ENCODE measurements at places on chromosomes 11 and 22.

DNA sequence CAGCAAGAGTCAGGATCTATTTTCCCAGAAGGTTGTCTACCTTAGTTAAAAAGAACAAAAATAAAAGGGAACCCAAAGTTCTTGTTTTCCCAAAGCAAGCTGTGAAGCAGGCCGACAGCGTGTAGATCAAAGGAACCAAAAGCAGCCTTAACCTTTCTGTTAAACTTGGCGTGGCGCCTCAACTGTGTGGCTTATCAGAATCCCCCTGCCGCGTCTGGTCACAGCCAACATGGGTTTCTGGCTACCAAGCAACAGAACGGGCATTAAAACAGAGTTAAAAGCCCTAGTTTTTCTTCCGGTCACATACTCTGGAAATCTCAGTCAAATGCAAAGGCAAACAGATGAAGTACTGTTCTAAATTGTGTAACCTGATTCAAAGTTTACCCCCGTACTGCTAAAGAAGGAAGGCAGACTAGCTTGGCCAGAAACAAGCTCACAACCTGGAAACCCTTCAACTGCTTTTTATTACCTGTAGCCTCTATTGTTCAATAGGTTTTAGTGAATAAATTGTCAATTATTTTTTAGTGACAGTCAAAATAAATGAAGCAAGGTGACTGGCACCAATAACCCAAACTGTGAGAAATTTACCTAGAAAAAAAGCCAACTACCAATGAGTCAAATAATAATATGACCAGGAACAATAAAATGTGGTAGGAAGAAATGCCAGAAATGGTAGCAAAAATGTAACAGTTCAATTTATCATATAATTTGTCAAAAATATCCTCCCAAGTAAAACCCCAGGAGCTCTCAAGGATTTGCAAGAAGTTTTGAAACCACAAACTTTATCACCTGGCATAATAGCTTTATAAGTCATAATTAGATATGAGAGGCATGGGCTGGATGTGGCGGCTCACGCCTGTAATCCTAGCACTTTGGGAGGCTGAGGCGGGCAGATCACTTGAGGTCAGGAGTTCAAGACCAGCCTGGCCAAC, 21.4 kb downstream of the CHKA start:
- H3K36me3 ChIP-seq, result no peaks in the 10 kb centered on the region
- H3K4me1 ChIP-seq, result no peaks in the 10 kb centered on the region
- H3K27ac ChIP-seq, result no peak overlapping the region
- DNase-seq, result no peak
- H3K27me3 ChIP-seq, result no peaks in the 10 kb centered on the region

- no peak for DNase-seq
- no peaks in the 10 kb centered on the region for H3K4me1 ChIP-seq
- no peak overlapping the region for H3K27ac ChIP-seq
These were observed 453.0 kb upstream of the LUZP2 start for GRCh38 chr11:24043842-24044241.

GRCh38 chr11:18761741-18762140, 29.9 kb downstream of the PTPN5 start:
- no peaks in the 10 kb centered on the region for H3K36me3 ChIP-seq
- no peak overlapping the region for H3K27ac ChIP-seq
- H3K27me3 ChIP-seq, result no peaks in the 10 kb centered on the region
- no peak overlapping the region for H3K4me3 ChIP-seq
- no peaks in the 10 kb centered on the region for H3K4me1 ChIP-seq

- H3K27ac ChIP-seq, result no peak overlapping the region
- no peaks in the 10 kb centered on the region for H3K27me3 ChIP-seq
- H3K36me3 ChIP-seq, result no peaks in the 10 kb centered on the region
These were observed 61.1 kb downstream of the ST3GAL4 start for GRCh38 chr11:126416542-126417090.

- no peak overlapping the region for H3K27ac ChIP-seq
- H3K4me1 ChIP-seq, result peaks cover 38% of the 10 kb centered on the region
- no peaks in the 10 kb centered on the region for H3K27me3 ChIP-seq
- no peak overlapping the region for H3K4me3 ChIP-seq
- no peak for DNase-seq
These were observed 6.0 kb downstream of the CSNK1E start for GRCh38 chr22:38311323-38311620.

GRCh38 chr11:64569300-64569970, 21.6 kb upstream of the SLC22A12 start:
- H3K36me3 ChIP-seq, result no peaks in the 10 kb centered on the region
- H3K4me3 ChIP-seq, result no peak overlapping the region
- H3K27ac ChIP-seq, result no peak overlapping the region
- no peaks in the 10 kb centered on the region for H3K4me1 ChIP-seq

GRCh38 chr22:47565607-47566006, 803.2 kb downstream of the TBC1D22A start:
- no peaks in the 10 kb centered on the region for H3K36me3 ChIP-seq
- H3K27ac ChIP-seq, result no peak overlapping the region
- H3K4me1 ChIP-seq, result no peaks in the 10 kb centered on the region
- H3K4me3 ChIP-seq, result no peak overlapping the region
- no peak for DNase-seq

- peaks cover 65% of the 10 kb centered on the region for H3K36me3 ChIP-seq
- H3K4me1 ChIP-seq, result peaks cover 17% of the 10 kb centered on the region
- H3K4me3 ChIP-seq, result no peak overlapping the region
- H3K27me3 ChIP-seq, result no peaks in the 10 kb centered on the region
- H3K27ac ChIP-seq, result no peak overlapping the region
- no peak for DNase-seq
These were observed 7.0 kb downstream of the MAP3K11 start for GRCh38 chr11:65606876-65607613.

GRCh38 chr11:81237139-81237538, 1496.5 kb downstream of the FAM181B start:
- no peaks in the 10 kb centered on the region for H3K27me3 ChIP-seq
- H3K36me3 ChIP-seq, result no peaks in the 10 kb centered on the region
- no peak overlapping the region for H3K4me3 ChIP-seq
- no peaks in the 10 kb centered on the region for H3K4me1 ChIP-seq
- no peak overlapping the region for H3K27ac ChIP-seq
- no peak for DNase-seq

GRCh38 chr11:13375798-13376197, 87.2 kb downstream of the BTBD10 start:
- H3K36me3 ChIP-seq, result peaks cover 99% of the 10 kb centered on the region
- no peak overlapping the region for H3K4me3 ChIP-seq
- DNase-seq, result no peak
- no peaks in the 10 kb centered on the region for H3K4me1 ChIP-seq
- no peak overlapping the region for H3K27ac ChIP-seq
- H3K27me3 ChIP-seq, result no peaks in the 10 kb centered on the region

DNA sequence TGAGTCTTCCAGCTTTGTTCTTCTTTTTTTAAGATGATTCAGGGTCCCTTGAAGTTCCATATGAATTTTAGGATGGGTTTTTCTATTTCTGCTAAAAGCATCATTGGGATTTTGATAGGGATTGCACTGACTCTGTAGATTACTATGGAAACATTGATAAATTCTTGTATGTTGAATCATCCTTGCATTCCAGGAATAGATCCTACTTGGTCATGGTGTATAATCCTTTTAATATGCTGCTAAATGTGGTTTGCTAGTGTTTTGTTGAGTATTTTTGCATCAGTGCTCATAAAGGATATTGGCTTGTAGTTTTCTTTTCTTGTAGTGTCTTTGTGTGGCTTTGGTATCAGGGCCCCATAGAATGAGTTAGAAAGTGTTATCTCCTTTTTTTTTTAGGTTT, 34.9 kb upstream of the PHOX2A start:
- no peaks in the 10 kb centered on the region for H3K4me1 ChIP-seq
- H3K4me3 ChIP-seq, result no peak overlapping the region
- no peak overlapping the region for H3K27ac ChIP-seq
- H3K27me3 ChIP-seq, result no peaks in the 10 kb centered on the region
- DNase-seq, result no peak

GRCh38 chr11:72918851-72919250, 104.6 kb downstream of the ATG16L2 start:
- H3K27me3 ChIP-seq, result no peaks in the 10 kb centered on the region
- H3K4me1 ChIP-seq, result no peaks in the 10 kb centered on the region
- peaks cover 6% of the 10 kb centered on the region for H3K36me3 ChIP-seq
- no peak overlapping the region for H3K4me3 ChIP-seq

- no peak for DNase-seq
- H3K36me3 ChIP-seq, result no peaks in the 10 kb centered on the region
- no peak overlapping the region for H3K4me3 ChIP-seq
- H3K4me1 ChIP-seq, result peaks cover 5% of the 10 kb centered on the region
These were observed 88.3 kb upstream of the PARVA start for GRCh38 chr11:12288931-12289666.
